ENCODE measurements at places on chromosomes 1 and 21.

DNA sequence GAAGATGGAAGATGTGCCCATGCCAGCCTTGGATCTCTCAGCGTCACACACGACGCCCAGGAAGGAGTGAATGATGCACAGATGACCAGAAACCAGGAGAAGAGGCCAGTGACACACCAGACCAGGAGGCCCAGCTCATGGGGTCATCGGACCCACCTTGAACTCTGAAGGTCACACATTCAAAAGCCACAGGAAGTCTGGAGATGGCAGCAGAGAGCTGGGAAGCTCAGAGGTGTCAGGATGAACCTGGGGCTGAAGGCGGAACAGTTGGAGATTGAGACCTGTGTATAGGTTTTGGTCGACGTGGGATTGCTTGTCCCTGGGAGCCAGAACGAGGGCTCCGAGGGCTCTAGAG, 43.6 kb downstream of the SLC19A1 start:
- no peak for DNase-seq

DNA sequence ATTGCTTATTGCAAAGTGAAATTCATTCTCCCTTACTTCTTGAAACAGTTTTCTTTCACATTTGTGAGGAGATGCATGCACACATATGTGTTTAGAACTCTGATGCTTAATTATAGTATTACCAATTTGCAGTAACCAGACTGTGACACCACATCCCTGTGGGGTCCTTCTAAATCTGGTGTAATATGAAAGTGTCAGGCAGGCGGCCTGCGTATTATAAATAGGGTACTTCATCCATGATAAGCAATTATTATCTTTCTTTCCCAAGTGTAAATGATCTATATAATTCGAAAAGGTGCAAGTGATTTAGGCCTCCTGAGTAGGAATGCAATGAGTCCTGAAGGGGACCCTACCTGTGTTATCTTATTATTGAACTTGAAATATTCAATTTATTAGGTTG, 876 bp downstream of the EFCAB7 start:
- DNase-seq: no peak

DNA sequence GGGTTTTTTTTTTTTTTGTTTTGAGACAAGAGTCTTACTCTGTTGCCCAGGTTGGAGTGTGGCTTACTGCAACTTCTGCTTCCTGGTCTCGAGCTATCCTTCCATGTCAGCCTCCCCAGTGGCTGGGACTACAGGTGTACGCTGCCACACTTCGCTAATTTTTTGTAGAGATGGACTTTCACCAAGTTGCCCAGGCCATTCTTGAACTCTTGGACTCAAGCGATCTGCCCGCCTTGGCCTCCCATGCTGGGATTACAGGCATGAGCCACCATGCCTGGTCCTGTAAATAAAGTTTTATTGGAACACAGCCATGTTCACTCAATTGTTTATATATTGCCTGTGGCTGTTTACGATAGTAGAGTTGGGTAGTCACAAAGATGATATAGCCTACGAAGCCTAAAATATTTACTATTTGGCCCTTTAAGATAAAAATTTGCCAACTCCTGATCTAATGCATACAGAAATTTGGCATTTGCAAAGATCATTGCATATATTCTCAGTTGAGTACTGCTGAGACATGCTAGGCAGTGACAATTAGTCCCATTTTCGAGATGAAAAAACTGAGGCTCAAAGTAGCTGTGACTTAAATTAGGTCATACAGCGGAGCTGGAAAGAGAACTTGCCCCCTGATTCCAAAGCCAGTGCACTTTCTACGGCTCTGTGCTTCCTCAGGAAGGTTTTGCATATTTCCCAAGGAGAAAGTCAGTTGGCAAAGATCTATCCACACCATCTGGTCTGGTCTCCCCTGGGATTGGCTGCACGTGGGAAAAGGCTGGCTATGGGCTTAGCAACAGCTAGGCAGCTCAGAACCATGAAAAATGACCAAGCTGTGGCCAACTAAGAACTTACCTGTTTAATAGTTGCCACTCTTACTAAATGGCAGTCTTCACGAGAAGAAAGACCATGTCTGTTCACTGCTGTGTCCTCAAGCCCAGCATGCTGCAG, 19.4 kb downstream of the MECR start:
- DNase-seq: no peak

- no peak for DNase-seq
These were observed 4.7 kb downstream of the MAP1LC3C start for GRCh38 chr1:241994171-241994570.

DNA sequence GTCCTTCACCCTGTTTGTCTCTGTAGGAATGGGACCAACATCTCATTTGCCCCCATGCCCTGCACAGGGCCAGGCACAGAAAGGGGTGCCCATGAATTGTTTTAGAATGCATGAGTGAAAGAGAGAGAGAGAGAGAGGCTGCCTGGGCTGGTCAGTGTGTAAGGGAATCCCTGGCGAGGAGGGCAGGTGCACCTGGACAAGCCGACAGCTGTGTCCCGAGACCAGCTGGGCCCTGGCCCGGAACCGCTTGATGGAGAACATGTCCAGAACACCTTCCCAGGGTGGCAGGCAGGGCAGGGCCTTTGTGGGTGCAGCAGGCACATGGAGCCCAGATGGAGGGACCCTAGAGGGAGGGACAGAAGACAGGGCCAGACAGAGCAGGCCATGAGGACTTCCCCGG, 22.7 kb downstream of the SPOCD1 start:
- peak; percentile 29 for DNase-seq

Data from left lung (tissue), 14 donors.